Activated naive CD4-positive, alpha-beta T cell treated with Interleukin-2 at 50 U/mL for 16 hours (primary cell): ENCODE measurements at places on chromosomes 7 and 10.
A peak's percentile ranks its signal among the peaks of the same experiment; 100 is the strongest.

- DNase-seq, result peak; percentile 8
Measured at GRCh38 chr10:124992462-124993344, 50.8 kb downstream of the ZRANB1 start.

- DNase-seq, result no peak
Measured at GRCh38 chr7:130377178-130377577, 3.1 kb upstream of the CPA1 start.

- DNase-seq, result no peak
Measured at GRCh38 chr7:116673457-116673865, 1.5 kb downstream of the MET start.

DNA sequence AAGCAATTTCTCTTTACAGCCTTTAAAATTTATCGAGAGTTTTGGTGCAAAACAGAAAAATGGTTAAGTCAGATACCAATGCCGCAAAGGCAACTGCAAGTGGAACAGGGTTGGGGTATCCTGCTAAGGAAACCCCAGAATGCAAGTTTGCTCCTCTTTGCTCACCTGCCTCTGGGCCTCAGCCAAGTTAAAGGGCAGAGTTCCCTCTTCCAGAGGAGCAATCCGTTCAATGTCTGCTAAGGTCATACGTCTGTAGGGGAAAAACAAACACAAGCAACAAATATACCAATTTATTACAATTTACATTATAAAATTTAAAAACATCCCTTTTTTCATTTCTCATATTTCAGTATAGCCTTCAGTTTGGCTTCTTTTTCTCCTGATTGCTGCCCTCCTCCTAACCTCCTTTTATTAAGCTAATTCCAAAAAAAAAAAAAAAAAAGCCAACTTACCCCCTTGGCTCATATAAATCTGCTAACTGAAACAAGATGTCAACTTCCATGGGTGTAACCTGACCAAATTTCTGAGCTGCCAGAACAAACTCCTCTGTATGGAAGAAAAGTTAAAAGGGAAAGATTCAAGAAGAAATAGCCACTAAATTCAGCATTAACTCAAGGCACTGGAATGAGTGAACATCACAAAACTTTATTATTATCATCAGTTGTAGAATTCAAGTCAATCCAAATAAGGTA, 132.6 kb downstream of the SLC25A13 start:
- no peak for DNase-seq

DNA sequence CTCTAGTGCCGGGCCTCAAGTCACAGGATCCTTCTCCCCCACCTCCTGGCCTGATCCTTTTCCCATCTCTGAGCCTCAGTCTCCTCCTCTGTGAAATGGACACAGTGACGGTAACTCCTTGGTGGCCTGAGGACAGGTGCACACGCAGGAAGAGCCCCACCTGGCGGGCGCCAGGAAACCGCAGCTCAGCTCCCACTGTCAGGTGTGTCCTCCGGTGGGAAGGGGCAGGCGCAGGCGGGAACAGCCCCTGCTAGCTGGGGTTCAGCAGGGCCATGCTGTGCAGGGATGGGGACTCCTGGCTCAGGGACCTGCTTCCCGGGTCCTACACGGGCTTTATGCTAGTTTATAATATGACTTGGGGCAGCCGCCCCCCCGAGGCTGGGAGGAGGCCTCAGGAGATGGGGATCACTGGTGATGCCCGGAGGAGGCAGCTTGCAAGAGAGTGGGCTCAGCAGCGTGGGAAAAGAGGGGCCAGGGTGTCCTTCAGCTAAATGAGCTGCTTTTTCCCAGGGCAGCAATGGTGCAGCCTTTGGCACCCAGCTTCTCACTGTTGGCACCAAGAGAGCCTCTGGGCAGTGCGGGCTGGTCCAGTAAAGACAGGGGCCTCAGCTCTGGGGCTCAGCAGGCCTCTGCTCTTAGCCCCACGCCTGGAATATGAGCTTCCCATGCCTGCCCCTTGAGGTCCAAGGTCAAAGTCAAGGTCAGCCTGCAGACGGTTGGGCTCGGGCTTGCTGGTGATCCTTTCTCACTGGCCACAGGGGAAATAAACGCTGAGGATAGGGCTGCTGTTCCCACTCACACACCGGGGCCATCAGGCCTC, 68.0 kb upstream of the FAM20C start:
- no peak for DNase-seq

- no peak for DNase-seq
Measured at GRCh38 chr10:58969576-58969975, 206.9 kb upstream of the PHYHIPL start.
